ENCODE measurements at places on chromosomes 3 and 15.

DNA sequence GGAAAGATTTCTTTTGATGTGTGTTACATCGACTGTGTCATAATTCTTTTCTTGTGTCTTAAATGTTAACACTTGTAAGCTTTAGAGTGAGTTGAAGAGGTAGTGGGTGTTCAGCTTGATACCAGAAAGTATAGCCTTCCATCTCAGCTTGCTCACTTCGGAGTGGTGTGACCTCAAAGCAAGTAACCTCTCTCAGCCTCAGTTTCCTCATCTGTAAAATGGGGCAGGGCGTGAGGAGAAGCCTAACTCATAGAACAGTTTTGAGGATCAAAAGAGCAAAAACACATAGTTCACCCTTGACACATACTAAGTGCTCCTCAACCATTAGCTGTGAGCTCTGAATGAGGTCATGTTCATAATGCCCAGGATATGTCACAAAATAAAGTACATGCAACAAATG is 434.8 kb upstream of the PROK2 start:
- DNase-seq = no peak

DNA sequence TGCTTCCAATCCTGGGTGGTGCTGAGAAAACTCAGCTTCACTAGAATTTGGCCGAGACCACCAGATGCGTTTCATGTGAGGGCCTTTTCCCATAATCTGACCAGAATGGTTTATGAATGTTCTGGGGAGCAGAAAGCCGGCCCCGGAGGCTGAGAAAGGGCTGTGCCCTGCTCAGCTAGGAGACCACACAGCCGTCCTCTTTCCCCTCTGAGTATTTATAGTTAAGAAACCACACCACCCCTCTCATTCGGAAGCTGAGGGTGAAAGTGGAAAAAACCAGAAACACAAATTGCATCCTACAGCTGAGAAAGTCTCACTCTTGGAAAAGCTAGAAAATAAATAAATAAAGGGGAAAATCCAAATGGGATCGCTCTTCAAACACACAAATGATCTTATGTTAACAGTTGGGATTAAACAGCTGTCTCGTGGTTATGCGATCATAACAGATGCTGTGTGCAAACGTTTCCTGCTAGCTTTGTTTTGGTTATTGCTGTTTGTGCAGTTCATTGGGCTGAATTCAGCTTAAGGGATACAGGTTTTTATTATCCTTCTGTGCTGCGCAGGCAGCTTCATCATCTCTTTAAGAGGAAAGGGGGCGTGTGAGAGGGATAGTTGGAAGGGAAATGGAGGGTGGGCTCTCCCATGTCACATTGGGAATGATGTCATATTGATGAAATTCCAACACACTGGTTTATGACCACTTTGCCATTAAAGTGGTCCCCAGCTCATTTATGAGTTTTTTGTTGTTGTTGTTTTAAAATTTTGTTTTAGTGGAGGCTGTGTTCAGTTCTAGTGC is 1026.2 kb upstream of the NR2F2 start:
- DNase-seq = no peak

DNA sequence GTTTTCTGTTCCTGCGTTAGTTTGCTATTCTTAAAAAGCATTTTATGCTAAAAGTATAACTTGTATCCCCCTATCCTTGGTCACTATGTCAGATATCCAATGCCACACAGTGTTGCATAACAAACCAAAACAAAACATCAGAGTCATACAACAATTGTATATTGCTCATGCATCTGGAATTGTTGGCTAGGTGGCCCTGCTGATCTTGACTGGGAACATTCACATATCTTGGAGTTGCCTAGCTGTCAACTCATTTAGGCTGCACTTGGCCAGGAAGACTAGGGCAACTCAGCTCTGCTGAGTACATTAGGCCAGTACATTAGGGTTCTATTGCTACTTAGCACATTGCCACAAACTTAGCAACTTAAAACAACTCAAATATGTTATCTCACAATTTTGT is 706.5 kb upstream of the UBE2E2 start:
- no peak for DNase-seq

- DNase-seq = no peak
These were observed 42.6 kb downstream of the CHD2 start for GRCh38 chr15:92942706-92943105.

DNA sequence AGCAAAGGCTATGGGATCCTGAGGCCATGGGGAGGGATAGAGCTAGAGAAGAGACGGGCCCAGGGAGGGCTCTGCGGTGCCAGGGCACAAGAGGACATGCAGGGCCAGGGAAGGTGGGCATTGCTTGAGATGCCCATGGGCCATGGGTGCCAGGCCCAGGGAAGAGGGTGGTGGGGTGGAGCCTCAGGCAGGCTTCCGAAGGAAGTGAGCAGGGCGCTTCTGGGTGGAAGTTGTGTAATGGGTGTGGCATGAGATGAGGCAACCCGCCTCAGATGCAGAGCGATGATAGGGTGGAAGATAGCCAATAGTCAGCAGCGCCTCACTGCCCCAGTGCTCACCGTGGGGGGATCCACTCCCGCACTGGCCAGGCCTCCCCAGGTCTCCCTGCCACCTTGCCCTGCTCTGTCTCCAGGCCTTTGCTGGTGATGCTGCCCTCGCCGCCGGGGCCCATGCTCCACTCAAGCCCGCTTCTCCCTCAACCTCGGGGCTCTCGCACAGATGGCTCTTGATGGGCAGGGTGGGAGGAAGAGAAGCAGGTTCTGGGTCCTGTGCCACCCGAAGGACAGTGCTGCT is 51.4 kb downstream of the DNAJB8 start:
- no peak for DNase-seq

GRCh38 chr3:78820542-78820941 is 947.3 kb downstream of the ROBO1 start:
- no peak for DNase-seq

- DNase-seq = no peak
These were observed 146.4 kb downstream of the IGF1R start for GRCh38 chr15:98794748-98795147.

DNA sequence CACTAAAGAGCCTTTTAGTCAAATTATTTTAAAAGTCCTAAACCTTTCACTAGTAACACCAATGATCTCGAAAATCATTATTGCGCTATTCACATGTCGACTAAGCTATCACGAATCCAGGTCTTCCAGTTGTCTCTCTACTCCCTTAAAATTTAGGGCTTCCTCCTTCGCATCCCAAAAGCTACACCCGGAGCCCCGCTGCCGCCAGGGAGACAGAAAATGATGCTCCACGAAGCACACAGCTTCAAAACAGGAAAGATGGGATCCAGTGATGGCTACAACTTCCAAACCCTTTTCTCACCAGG is 253 bp downstream of the IFT80 start:
- no peak for DNase-seq

DNA sequence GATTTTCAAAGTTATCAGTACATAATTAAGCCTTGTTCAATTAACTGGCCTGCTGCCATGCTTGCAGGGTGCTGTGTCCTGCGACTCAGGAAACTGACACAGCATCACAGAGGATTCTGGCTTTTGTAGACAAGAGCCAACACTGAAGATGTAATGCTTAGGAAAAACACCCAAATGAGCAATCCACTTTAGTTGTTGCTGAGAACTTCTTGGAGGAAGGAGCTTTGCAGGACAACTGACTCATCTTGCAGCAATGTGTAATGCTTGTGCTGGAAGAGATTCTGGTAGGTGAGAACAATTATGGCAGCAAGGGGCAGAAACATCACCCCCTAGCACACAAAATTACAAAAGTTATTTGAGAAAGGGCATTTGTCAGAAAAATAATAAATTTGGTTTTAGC is 67.6 kb downstream of the NLGN1 start:
- DNase-seq = no peak

DNA sequence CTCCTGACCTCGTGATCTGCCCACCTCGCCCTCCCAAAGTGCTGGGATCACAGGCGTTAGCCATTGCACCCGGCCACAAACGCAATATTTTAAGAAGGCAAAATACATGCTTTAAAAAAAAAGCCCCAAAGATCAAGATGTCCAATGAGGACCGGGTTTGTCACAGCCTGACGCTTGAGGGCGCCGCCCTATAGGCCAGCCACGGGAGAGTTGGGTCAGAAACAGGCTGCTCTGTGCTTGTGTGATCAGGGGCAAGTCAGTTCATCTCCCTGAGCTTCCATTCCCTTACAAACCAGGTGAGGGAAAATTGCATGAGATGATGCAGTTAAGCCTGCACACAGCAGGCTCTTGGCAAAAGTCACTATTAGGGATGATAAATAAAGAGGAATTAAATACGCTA is 23.9 kb downstream of the FAM174B start:
- DNase-seq = no peak

- no peak for DNase-seq
These were observed 11.8 kb upstream of the TNFAIP8L3 start for GRCh38 chr15:51106481-51106880.

- no peak for DNase-seq
These were observed 83.2 kb upstream of the WNT5A start for GRCh38 chr3:55570271-55570711.

GRCh38 chr3:52877085-52877484 is 20.3 kb downstream of the STIMATE start:
- DNase-seq = no peak

- peak; percentile 72 for DNase-seq
These were observed 581 bp downstream of the IP6K1 start for GRCh38 chr3:49785565-49786356.

DNA sequence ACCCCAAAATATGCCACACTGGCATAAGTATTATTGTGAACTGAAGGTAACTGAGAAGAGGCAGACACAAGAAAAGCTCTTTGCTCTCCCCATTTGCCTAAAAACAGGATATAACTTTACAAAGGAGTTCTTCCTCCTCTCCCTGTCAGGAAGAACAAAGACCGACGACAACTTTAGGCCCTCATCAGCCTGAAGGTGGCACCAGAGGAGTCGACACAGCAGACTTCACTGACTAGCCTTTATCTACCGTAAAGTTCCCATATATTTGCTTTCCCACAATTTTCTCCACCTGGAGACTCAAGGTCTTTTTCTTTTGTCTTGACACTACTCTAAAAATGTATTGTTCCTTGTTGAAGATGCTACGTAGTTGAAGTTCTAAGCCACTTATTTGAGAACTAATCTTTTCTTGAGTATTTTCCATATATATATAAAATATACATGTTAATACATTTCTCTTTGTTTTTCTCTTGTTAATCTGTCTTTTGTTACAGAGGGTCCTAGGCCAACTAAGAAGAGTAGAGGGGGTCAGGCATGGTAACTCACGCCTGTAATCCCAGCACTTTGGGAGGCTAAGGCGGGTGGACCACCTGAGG is 16.2 kb upstream of the XIRP1 start:
- peak; percentile 55 for DNase-seq

GRCh38 chr3:122099255-122099654 is 44.1 kb downstream of the CD86 start:
- no peak for DNase-seq

DNA sequence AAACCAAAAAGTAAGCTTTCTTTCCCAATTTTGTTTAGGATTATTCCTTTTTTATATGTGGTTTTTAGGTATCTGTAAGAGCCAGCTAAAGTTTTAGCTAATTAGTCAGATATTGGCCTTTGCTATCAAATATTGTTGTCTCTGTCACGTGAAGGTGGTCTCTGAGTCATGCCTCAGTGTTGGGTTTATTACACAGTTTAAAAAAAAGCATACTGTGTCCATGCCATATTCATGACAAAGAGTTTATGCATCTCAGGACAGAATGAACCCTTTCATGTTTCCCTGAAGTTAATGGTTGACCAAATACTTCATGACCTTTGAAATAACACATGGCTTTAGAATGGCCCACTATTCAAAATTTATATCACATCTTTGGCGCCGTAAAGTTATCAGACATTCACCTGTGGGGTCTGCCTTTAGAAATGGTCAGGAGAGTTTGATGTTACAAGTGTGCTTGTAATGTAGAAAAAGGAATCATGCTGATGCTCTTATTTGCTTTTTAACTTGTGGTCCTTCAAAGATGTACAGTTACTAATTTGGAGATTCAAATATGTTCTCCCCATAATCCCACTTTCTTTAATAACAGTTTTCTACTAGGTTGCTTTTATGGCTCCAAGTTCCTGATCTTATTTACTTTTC is 101.5 kb downstream of the MYRIP start:
- DNase-seq = no peak

DNA sequence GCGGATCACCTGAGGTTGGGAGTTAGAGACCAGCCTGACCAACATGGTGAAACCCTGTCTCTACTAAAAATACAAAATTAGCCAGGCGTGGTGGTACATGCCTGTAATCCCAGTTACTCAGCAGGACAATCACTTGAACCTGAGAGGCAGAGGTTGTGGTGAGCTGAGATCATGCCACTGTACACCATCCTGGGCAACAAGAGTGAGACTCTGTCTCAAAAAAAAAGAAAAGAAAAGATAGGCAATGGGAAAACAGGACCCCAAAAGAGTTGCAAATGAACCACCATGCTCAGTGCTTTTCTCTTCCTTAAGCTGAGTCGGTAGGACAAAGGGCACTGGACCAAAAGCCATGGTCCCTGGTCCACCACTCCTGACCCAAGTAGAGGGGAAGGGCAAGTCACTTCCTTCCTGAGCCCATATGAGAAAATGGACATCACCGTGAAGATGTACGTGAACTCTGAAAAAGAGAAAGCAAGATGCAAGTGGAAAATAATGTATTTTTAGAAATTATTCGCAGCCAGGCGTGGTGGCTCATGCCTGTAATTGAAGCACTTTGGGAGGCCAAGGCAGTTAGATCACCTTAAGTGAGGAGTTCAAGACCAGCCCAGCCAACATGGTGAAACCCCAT is 2.6 kb downstream of the ITGB5 start:
- no peak for DNase-seq

DNA sequence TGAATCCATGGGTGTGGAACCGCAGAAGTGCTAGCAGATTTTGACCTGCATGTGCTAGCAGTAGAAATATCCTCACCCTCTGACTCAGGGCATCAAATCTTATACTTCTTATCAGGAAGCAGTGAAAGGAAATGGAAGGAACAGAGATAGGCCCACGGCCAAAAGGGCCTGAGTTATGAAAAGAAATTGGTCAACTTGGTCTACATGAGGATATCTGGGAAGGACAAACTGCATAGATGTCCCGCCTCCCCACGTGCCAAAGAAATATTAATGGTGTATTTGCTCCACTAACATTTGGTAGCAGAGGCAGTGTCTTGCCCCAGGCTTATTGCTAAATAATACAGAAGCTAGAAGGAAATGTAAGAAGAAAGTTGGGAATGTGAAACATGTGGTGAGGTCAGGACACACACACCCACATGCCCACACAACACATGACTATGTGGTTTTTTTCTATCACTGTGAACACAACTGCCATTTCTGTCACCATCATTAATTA is 93.6 kb upstream of the COL8A1 start:
- DNase-seq = no peak

DNA sequence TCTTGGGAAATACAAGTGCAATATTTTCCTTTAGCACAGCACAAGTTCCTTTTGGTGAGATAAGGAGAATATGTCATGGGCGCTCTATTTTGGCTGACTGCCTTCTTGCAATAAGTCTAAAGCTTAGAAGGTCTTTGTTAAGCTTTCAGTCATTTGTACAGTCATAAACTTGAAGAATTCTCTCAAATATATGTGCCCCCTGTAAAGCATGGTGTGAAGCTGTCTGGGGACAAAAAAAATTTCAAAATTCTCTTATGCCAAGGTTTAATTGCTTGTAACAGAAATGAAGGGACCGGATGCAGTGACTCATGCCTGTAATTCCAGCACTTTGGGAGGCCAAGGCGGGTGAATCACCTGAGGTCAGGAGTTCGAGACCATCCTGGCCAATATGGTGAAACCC is 21.7 kb upstream of the ARID3B start:
- DNase-seq = no peak
